Stimulated activated CD4-positive, alpha-beta T cell treated with anti-CD3 and anti-CD28 coated beads, Interleukin-4, amount 100 ng/mL, for 48 hours (primary cell): ENCODE measurements at places on chromosomes 7 and 10.

GRCh38 chr7:142767861-142768260 lies 2.9 kb upstream of the PRSS2 start:
- DNase-seq, result no peak

GRCh38 chr7:39130274-39130673 lies 152.6 kb downstream of the POU6F2 start:
- DNase-seq, result no peak

GRCh38 chr10:43295436-43295835 lies 28.6 kb upstream of the RASGEF1A start:
- DNase-seq, result no peak

DNA sequence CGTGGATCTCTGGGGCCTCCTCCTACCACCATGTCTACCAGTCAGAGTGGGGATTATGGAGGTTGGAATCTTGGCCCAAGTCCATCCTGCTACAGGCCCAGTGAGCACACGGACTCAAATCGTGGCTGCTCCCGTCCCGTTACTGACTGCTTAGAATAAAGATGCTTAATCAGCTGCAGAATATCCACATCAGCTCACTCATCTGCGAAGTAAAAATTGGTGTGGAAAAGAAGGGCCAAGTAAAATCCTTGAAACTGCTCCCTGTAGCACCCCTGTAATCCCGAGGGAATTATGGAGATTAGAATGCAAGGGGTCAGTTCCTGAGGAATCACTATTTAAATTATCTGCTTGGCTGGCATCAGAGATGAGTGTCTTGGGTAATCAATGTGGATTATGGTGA lies 13.0 kb upstream of the HTR5A start:
- DNase-seq, result no peak

DNA sequence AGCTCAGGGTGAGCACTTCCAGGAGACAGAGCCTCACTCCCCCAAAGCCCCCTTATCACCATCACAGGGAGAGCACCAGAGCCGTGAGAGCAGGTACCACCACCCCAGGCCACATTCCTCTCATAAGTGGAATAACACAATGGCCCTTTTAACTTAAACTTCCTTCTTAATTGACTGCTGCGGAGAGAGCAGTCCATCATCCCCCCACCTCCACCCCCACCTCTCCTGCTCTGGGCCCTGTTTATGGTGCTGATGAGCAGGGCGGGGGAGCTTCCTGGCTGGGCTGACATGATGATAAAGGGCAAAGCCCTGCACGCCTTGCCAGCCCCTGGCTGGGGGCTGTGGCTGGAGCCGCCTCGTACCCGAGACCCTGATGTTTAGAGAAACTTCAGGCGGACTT lies 81.4 kb upstream of the PODXL start:
- no peak for DNase-seq

DNA sequence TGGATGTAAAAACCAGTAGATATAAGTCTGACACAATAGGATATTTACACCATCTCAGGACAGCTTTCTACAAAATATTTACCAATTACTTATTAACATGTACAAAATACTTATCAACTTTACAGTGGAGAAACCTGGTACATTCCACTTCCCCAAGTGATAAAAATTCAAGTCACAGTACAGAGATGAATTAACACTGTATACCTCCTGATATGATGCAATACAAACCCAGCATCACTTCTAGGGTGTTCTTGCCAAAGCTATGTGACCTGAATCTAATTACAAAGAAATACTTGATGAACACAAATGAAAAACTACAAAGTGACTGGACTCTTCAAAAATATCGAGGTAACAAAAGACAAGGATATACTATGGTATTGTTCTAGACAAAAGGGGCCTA lies 156.4 kb upstream of the FGFR2 start:
- DNase-seq, result no peak

- no peak for DNase-seq
These were observed 77.4 kb upstream of the PRR15 start for GRCh38 chr7:29486191-29486700.

- peak; percentile 19 for DNase-seq
These were observed 8.6 kb downstream of the BTBD16 start for GRCh38 chr10:122279725-122280141.

DNA sequence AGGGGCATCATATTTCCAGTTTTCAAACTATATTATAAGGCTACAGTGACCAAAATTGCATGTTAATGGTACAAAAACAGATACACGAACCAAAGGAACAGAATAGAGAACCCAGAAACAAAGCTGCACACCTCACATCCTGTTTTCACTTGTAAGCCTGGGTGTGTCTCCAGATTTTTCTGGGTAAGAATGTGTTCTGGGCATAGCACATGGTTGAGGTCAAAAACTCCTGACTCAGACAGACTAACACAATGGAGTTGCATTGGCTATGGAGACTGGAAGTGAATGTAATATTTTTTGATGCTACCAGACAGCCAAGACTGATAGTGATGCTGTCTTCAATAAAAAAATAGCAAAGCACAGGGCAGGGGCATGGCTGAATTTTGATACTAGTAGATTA lies 1175.2 kb downstream of the NXPH1 start:
- DNase-seq, result no peak

GRCh38 chr10:51117794-51118193 lies 43.5 kb downstream of the PRKG1 start:
- DNase-seq, result no peak

DNA sequence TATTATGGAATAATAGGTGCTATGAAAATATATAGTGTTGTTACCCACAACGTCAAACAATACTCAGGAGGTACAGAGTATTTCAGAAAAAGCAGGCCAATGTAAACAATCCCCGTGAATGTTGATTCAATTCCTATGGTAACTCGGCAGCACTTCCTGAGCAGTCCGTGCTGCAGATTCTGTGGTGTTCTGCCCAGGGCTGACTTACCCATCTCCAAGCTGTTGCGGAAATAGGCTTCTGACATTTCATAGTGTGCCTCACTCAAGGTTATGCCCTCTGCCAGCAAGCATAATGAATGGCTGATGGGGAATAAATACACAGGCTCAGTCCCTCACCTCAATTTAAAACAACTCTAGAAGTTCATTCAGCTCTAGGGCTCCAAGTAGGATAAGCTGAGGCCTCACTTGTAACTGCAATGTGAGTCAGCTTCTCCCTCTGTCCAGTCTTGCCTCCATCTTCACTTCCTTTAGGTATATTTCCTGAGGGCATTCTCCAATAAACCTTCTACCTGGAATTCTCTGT lies 177.6 kb downstream of the GNAI1 start:
- DNase-seq, result no peak

- DNase-seq, result no peak
These were observed 400.4 kb downstream of the CDC14C start for GRCh38 chr7:49324707-49325106.

DNA sequence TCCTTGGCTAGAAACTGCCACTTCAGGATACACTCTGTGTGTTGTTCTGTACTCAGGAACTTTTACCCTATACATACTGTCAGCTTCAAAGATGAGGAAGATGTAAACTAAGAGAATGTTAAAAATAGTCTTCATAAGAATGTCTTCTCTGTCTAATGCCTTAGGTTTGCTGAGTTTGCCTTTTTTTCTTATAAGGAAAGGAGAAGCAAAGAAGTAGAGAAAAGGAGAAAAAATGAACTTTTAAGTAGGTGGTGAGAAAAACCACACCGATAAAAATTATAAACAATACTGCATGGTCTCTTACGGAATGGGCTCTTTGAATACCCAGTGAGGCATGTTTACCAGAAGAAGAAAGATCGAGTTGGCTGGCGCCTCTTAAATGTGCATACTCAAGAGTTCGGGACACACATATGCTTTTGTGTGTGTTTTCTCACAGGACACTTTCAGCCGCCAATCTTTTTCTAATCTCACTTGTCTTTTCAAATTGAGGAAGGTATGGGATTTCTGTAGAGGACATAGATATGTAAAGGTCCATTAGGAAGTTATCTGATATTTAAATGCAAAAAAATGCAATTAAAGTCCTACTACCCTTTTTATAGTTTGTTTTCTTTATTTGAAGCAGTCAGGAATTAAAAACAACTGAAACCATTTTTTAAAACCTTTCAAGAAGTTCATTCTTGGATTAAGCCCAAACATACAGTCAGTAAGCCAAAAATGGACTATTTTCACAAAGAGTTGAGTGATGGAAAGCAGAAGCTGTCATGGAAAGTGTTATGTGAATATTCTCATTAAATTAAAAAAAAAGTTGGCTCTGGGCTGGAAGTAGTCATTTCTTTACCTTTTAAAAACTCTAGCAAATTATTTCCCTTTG lies 100.6 kb upstream of the MDFIC start:
- DNase-seq, result no peak

- DNase-seq, result no peak
These were observed 26.4 kb upstream of the KLF6 start for GRCh38 chr10:3811291-3811870.

DNA sequence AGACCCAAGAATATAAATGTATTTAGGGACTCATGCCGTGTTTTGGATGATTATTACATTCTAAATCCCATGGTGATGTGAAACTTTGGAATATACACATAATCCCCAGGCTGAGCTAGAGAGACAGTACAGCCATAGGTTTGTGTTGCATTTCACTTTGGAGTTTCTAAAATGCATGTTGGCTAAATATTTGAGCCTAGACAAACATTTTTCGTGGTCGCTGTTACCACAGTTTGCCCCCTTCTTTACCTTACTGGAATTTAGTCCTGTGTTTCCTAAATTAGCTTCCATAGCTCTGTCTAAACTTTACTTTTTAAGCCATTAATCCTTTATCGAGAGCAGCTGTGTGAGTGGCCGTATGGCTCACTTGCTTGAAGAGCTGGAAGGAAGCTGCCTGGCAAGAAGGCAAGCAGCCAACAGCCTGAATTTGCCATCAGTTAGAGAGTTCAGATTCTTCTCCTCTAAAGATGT lies 192.0 kb downstream of the BICC1 start:
- no peak for DNase-seq

DNA sequence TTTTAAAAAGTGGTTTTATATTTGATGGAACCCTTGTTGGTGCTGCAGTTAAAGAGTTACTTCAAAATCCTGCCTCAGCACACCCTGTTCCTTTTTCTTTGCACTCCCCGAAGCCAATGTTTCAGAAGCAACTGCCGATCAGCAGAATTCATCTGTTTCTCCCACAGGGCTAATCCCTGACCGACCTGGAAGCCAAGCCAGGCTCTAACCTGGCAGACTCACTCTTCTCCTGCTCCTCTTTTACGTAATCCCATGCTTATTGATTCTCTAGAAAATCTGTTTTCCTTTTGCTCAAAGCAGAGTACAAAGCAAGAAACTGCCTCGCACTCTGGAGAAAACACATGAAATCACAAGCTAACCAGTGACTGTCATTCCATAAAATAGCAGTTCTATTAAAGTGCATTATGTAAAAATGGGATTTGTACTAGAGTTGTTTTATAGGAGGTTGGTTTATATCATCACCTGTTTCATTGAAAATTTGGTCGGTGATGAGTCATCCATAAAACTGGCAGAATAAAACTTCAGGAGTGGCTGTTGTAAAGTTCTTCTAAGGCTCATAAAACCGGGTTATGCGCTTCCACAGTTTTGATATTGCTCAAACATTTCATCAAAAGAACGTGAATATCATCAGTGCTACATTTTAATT lies 99.9 kb downstream of the CNTNAP2 start:
- DNase-seq, result no peak

- DNase-seq, result no peak
These were observed 36.5 kb upstream of the DDX50 start for GRCh38 chr10:68864611-68865010.

GRCh38 chr10:75982611-75983369 lies 551.4 kb downstream of the LRMDA start:
- no peak for DNase-seq

- no peak for DNase-seq
These were observed 20.5 kb downstream of the ASNS start for GRCh38 chr7:97851683-97852082.

- DNase-seq, result no peak
These were observed 27.6 kb upstream of the RBM20 start for GRCh38 chr10:110616493-110617033.

DNA sequence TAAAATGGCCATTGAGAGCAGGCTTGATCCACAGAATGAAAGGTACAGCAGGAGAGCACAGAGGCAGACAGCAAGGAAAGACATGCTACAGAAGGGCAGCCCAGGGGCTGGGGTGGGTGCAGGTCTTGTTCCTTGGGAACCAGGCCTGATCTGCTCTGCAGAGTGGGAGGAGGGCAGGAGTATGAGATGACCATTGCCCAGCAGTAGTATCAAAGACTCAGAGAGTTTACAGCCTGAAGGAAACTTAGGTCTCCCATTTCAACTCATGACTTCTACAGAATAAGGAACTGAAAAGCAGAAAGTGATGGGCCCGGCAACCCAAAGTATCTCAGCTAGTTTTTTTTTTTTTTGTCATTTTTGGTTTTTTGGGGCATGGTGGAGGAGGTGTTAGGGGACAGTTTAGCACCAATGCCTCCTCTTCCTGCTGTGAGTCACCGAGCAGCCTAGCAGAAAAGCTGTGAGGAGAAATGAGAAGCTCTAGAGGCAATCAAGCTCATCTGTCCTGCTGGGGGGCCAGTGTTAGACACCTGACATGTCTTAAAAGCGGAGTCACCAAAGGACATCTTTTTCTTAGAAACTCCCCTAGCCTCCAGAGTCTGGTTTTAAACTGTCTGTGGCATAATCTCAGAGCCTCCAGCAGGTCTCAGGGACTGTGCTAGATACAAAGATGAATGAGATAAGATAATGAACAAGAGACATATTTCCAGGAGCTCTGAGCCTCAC lies 34.3 kb upstream of the HERPUD2 start:
- peak; percentile 15 for DNase-seq

GRCh38 chr7:105975770-105976417 lies 12.8 kb downstream of the CDHR3 start:
- DNase-seq, result no peak

DNA sequence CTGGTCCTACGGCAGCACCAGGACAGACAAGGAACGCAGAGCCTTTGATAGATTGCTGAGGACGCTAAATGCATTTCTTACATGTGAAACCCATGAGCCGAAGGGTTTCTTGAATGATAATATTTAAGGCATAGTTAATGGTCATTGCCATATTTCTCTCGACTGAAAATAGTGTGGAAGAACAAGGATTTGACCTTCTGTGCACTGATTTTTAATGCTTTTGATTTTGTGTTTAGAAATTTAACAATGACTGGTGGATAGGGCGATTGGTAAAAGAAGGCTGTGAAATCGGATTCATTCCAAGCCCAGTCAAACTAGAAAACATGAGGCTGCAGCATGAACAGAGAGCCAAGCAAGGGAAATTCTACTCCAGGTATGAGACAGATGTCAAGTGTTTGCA lies 150.8 kb downstream of the NSUN6 start:
- DNase-seq, result no peak

DNA sequence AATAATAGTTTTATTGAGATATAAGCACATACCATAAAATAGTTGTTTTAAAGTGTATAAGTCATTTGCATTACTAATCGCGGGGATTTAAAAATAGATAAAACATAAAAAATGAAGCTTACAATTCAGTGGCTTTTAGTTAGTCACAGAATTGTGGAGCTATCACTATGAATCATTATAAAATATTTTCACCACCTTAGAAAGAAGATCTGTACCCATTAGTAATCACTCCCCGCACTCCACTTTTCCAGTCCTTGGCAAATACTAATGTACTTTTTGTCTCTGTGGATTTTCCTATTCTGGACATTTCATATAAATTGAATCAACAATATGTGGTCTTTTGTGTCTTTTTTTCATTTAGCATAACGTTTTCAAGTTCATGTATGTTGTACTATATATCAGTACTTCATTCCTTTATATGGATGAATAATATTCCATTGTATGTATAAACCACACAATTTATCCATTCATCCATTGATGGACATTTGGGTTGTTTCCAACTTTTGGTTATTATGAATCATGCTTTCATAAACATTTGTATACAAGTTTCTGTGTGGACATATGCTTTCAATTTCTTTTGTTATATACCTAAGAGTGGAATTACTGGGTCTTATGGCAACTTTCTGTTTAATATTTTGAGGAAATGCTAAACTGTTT lies 162.5 kb downstream of the MAGI2 start:
- no peak for DNase-seq

GRCh38 chr10:114703377-114704107 lies 45.5 kb upstream of the ABLIM1 start:
- no peak for DNase-seq
